ENCODE measurements at places on chromosomes 13 and 19. TPM values are rescaled to one million over a fixed set of nuclear protein-coding genes. Genes with fewer than 3 reads are reported as not detected.

The RNF113B gene
- not detected for polyA plus RNA-seq

DNA sequence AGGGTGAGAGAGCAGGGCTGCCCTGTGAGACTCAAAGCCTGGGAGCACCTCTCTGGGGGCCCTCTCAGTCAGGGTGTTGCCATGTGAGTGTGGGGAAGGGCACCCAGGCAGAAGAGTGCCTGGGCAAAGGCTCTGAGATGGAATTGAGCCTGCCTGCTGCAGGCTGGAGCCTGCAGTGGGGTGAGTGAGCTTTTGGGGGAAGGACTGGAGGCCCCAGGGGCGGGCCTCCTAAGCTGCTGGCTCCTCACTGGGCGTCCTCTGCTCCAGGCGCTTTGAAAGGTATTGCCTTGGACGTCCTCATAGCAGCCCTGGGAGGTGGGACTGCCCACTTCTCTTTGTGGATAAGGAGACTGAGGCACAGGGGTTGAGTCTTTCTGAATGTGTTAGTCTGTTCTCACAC is 60.3 kb downstream of the ARHGEF7 start:
- no peak overlapping the region for H3K27ac ChIP-seq
- no peak overlapping the region for H3K4me3 ChIP-seq
- peaks cover 77% of the 10 kb centered on the region for H3K4me1 ChIP-seq

- H3K4me3 ChIP-seq = no peak overlapping the region
- H3K36me3 ChIP-seq = no peaks in the 10 kb centered on the region
- no peak for DNase-seq
- no peaks in the 10 kb centered on the region for H3K4me1 ChIP-seq
Measured at GRCh38 chr13:112428704-112429103, 52.5 kb downstream of the SPACA7 start.

DNA sequence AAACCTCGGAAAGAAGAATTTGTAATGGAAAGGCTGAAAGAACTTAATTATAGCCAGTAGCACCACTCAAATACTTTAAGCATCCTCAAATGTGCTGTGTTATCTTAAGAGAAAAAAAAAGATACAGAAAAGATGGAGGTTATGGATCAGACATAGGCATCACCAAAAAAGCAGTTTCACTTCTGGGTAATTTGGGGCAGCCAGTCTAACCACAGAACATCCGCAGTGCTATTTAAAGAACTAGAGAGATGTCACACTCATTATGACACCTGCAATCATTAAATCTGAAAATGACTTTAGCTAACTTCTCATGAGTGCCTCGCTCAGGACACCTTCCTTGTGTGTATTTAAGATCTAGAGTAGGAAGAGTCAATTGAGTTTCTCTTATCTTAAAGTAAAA is 211.8 kb downstream of the RBM26 start:
- H3K4me1 ChIP-seq = peaks cover 21% of the 10 kb centered on the region
- no peaks in the 10 kb centered on the region for H3K36me3 ChIP-seq
- H3K27me3 ChIP-seq = no peaks in the 10 kb centered on the region

The N4BP2L2 gene
- 132 TPM for polyA plus RNA-seq

DNA sequence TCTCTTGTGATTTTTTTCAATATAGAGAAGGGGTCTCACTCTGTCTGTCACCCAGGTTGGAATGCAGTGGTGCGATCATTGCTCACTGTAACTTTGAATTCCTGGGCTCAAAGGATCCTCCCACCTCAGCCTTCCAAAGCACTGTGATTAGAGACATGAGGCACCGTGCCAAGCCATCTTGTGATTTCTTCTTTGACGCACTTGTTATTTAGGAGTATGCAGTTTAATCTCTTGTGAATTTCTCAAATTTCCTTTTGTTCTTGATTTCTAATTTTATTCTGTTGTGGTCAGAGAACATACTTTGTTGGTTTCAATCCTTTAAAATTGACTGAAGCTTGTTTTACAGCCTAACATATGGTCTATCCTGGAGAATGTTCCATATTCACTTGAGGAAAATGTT is 14.5 kb downstream of the IPO5 start:
- DNase-seq = no peak
- H3K4me1 ChIP-seq = no peaks in the 10 kb centered on the region
- no peaks in the 10 kb centered on the region for H3K27me3 ChIP-seq
- no peak overlapping the region for H3K4me3 ChIP-seq

The ZNF528 gene
- 8.8 TPM for polyA plus RNA-seq

DNA sequence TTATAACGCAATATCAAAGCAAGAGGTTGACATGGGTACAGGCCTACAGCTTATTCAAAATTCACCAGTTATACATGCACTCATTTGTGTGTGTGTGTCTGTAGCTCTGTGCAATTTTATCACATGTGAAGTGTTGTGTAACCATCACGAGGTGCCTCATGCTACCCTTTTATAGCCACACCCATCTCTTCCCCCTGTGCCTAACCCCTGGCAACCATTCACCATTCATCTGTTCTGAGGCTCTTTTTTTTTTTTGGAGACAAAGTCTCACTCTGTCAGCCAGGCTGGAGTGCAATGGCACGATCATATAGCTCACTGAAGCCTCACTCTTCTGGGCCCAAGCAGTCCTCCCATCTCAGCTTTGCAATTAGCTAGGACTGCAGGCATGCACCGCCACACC is 78.4 kb downstream of the DPF1 start:
- H3K4me1 ChIP-seq = no peaks in the 10 kb centered on the region
- no peak for DNase-seq
- no peak overlapping the region for H3K27ac ChIP-seq
- no peaks in the 10 kb centered on the region for H3K36me3 ChIP-seq
- no peak overlapping the region for H3K4me3 ChIP-seq
- H3K27me3 ChIP-seq = no peaks in the 10 kb centered on the region

The IGFL2 gene
- not detected for polyA plus RNA-seq

DNA sequence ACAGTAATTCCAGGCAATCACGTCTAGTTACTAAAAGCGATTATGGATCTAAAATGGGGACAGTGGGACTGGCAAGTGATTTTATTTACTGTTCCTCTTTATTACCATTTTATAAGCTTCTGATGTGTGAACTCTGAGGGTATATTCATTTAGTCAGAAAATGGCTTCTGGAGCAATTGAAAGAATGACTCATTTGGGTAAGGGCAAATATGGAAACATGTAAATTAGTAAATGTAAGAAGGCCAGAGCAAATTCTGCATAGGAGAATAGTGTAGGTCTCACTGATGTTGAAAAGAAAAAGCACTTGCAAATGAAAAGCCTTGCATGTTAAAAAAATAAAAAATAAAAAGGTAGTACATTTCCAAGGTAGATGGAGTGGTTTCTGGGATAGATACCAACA is 262.2 kb downstream of the KLF5 start:
- H3K4me1 ChIP-seq = no peaks in the 10 kb centered on the region
- DNase-seq = no peak
- no peak overlapping the region for H3K27ac ChIP-seq

The CEACAM3 gene
- not detected for polyA plus RNA-seq

The ZFP82 gene
- polyA plus RNA-seq = 12.8 TPM

DNA sequence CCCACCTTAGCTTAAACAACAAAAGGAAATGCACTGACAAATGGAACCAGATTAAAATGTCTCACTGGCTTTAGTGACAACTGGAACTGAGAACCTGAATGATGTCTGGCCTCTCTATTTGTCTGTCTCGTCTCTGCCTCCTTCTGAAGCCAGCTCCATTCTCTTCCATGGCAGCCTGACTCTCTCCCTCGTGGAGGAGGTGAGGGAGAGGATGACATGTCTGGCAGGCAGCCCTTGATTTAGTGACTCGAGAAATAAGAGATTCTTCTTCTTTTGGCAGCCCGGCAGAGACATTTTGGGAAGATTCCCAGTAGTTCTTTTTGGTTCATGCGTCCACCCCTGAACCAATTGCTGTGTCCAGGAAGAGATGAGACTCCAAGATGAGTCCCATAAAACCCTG is 131.7 kb downstream of the KLF5 start:
- no peak overlapping the region for H3K4me3 ChIP-seq
- no peak for DNase-seq
- H3K27ac ChIP-seq = no peak overlapping the region
- no peaks in the 10 kb centered on the region for H3K27me3 ChIP-seq
- H3K36me3 ChIP-seq = no peaks in the 10 kb centered on the region
- no peaks in the 10 kb centered on the region for H3K4me1 ChIP-seq

- H3K4me3 ChIP-seq = no peak overlapping the region
- H3K36me3 ChIP-seq = no peaks in the 10 kb centered on the region
- no peak for DNase-seq
Measured at GRCh38 chr13:46492946-46493345, 60.0 kb upstream of the LRCH1 start.

DNA sequence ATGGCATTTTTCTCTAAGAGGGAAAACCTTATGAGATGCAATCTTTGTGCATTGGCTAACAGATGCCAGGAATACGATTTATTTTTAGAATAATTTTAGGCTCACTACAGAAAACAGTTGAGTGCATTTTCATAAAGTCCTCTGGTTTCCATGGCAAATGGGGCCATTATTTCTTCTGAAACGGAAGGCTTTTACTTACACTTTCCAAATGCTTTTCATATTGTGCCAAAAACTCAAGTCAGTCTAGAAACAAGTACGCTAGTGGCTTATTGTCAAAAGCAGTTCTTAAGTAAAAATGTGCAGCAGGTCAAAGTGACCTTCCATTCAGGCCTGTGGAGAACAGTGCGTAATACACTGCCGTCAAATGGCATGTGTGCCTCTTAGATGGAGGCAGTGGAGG is 628.7 kb downstream of the EFNB2 start:
- no peaks in the 10 kb centered on the region for H3K27me3 ChIP-seq
- no peak overlapping the region for H3K4me3 ChIP-seq
- H3K27ac ChIP-seq = no peak overlapping the region

DNA sequence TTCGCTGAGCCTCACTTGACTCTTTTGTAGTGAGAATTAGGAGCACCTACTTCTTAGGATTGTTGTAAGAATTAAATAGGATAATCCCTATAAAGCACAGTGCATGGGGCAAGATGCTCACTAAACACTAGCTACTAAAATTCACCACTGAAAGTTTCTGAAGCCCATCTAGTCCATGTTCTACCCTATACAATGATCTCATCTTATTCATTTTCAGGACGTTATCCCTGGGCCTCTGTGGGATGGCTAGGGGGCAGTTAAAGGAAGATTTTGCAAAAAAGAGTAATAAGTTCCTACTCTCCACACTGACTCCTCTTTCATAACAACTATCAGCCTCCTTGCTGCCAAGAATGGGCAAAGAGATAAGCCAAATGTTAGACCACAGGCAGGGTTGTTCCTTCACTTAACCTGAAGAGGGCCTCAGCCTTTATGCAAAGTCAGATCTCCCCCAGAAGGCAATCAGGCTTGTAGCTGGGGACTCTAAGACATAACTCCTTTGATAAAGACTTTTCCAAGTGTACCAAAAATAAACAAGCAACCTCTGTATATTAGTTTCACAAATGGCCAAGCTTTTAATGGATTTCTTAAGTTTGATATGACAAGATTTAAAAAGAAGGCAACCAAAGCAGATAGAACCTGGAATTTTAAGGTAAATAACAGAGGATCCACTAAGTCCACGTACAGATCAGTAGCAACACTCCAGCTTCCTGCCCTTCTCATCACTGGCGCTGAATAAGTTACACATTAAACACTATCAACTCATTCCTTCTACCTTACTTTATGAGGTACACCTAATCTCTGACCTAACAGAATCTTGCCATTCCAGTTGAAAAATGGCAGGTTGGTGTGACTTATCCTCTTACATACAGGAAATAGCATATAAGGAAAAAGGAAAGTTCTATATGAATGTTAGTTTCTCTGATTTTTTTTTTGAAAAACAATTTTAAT is 44.4 kb downstream of the ELF1 start:
- peak overlapping the region; percentile 17 for H3K4me3 ChIP-seq
- H3K27me3 ChIP-seq = no peaks in the 10 kb centered on the region
- H3K4me1 ChIP-seq = peaks cover 86% of the 10 kb centered on the region
- peak; percentile 29 for DNase-seq

DNA sequence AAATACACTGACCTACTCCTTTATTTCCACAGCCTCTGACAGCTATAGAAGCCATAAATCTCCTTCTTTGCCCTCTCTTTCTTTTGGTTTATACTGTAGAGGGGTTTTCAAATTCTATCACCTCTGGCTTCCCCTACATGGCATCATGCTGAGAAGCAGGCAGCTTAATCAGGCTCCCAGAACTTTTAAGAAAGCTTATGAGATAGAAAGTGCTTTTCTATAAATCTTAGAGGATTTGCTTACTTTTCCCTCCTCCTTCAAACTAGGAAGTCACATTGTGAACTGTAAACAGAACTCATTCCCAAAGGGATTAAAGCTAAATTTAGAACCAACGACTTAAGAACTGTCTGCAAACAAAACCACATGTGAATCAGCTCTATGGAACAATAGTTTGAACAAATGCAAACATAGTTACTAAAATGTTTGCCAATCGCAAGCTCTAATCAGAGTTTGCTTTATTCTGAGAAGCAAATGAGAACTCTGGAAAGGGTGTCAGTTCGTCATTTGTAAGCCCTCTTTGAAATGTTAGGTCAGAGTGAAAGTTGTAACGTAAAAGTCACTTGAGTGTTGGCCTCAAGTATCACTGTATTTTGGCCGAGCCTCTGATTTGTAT is 344.1 kb downstream of the RFC3 start:
- no peaks in the 10 kb centered on the region for H3K36me3 ChIP-seq
- H3K4me1 ChIP-seq = no peaks in the 10 kb centered on the region
- DNase-seq = no peak
- no peak overlapping the region for H3K4me3 ChIP-seq
- H3K27me3 ChIP-seq = no peaks in the 10 kb centered on the region
- no peak overlapping the region for H3K27ac ChIP-seq

DNA sequence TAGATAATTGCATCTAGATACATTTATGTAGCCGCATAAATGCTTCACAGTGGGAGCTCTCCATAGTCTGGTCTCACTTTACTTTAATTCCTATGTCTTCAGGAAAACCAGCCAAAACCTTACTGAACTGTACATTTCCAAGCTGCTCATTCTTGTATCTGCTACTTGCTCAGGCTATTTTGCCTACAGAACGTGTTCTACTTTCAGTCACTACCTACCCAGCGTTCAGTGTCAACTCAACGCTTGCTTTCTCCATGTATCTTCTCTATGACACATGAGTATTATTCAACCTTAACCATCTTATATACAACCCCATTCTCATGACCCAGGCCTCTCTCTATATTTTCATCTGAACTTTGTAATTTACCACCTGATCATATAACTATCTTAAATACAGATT is 101.9 kb downstream of the KLF12 start:
- no peak overlapping the region for H3K4me3 ChIP-seq
- H3K27ac ChIP-seq = no peak overlapping the region
- H3K36me3 ChIP-seq = no peaks in the 10 kb centered on the region
- H3K4me1 ChIP-seq = peaks cover 39% of the 10 kb centered on the region

DNA sequence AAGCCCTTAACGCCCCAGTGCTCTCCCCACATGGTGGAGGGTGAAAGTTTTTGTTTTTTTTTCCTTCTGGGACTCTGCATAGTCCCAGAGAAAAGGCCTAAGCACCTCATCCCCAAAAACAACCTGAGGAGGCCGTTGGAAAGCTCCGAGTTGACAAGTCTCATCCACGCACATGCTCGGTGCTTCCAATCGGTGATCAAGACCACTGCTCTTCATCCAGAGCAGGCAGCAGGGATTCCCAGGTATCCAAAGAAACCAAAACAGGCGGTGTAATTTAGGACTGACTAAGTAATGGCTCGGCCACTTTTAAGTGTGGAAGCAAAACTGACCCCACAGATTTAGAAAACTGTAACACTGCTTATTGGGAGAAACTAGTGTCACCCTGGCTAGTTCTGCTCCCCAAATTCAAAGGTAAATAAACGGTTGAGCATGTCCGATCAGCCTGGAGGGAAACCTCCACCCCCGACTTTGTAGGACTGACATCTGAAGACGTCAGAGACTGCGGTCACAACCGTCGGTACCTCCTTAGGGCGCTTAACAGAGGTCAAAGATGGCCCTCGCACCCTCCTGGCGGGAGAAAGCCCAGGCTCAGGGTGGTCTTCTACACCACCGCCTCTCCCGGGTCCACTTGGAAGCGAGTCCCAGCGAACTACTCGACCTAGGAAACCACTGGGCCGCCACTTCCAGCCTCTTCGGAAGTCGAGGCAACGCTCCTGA is 997 bp upstream of the ZNF446 start:
- peaks cover 17% of the 10 kb centered on the region for H3K36me3 ChIP-seq
- no peaks in the 10 kb centered on the region for H3K27me3 ChIP-seq
- no peak for DNase-seq
- peaks cover 15% of the 10 kb centered on the region for H3K4me1 ChIP-seq
- H3K27ac ChIP-seq = peak overlapping the region; percentile 95
